ENCODE measurements at places on chromosomes 7 and 10.

DNA sequence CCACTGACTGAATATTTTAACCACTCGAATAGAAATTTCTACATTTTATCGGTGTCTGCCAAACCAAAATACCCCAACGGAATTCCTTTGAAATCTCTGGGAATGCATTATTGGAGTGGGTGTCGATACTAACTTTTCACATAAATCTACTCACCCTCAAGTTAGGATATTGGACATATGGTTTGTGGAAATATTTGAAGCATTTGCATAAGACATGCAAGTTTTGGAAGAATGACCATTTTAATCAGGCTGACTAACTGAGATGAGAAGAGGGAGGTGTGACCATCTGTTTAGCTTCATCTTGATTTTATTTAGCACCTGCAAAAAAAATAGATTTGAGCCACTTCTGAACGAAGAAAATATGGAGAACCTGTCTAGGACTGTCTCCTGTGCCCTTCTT lies 61.2 kb downstream of the KLF6 start:
- no peak for DNase-seq

GRCh38 chr7:34982371-34983019 lies 54.8 kb downstream of the DPY19L1 start:
- DNase-seq = no peak

DNA sequence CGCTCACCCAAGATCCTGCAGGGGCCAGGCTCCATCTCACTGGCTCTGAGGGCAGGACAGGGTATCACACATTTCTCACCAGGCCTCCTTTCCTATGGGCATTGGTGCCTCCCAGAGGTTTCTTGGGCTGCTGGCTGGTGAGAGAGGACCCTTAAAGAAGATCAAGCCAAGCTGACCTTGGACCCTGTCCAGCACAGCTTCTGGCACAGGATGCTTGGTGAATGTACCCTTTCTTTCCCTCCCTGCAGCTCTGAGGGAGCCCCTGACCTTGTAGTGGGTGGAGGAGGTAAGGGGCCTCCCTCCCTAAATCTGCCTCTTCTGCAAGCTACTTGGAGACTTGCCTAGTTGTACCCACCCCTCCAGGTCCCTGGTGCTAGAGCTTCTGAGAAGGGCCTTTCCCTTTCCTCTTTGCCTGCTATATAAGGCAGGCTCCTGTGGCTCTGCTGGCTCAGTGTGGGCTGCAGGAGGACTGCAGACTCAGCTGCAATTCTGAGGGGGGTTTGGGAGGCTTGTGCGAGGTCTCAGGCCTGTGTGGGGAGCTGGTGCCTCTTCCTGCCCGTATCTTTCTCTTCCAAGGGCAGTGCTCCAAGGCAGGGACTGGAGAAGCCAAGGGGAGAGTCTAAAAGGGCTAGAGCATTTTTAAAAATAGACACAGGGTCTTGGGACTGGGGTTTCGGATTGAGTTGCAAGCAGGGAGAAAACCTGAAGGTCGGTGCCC lies 11.7 kb upstream of the TRIM8 start:
- no peak for DNase-seq

DNA sequence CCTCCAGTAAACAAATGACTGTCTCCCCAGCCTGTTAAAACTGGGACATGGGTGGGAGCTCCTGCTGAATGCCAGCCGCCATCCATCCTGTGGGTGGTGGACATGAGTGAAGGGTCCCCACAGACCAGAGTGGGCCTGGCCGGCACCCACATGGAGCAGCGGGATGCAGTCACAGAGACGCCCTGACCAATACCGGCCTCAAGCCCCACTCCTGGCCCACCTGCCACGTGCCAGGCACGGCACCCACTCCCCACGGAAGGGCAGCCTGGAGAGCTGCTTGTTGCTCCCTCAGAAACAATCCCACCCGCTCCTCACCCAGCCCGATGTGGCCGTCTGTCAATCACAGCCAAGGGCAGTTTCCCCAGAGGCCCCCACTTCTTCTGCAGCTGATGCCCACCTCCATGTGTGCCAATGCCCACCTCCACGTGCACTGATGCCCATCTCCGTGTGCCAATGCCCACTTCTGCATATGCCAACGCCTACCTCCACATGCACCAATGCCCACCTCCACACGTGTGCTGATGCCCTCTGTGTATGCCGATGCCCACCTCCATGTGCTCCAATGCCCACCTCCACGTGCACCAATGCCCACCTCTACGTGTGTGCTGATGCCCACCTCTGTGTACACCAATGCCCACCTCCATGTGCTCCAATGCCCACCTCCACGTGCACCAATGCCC lies 42.8 kb upstream of the DNAAF5 start:
- no peak for DNase-seq

GRCh38 chr10:89838044-89838615 lies 136.7 kb downstream of the KIF20B start:
- DNase-seq = no peak

GRCh38 chr7:37826825-37827224 lies 21.6 kb upstream of the NME8 start:
- no peak for DNase-seq

DNA sequence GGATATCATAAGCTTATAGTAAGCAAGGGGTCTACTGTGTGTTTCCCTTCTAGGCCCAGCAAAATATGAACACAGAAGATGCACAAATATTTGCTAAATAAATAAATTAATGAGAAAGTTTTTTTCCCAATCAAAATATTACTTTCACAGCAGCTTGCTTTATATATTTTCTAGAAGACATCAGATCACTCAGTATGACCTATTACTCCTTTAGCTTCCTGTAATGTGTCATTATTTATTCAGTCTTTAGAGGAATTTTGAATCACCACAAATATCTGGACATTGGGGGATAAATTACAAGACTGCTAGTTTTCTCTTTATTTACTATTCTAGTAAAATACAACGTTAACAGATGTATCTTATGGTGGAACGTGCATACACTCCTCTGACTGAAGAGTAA lies 765.8 kb upstream of the POM121L12 start:
- DNase-seq = no peak

GRCh38 chr10:102424145-102424544 lies 3.5 kb downstream of the FBXL15 start:
- DNase-seq = no peak

- DNase-seq = no peak
These were observed 45.4 kb downstream of the DKK1 start for GRCh38 chr10:52359441-52359840.

- no peak for DNase-seq
These were observed 1279.2 kb upstream of the AUTS2 start for GRCh38 chr7:68319061-68319460.

DNA sequence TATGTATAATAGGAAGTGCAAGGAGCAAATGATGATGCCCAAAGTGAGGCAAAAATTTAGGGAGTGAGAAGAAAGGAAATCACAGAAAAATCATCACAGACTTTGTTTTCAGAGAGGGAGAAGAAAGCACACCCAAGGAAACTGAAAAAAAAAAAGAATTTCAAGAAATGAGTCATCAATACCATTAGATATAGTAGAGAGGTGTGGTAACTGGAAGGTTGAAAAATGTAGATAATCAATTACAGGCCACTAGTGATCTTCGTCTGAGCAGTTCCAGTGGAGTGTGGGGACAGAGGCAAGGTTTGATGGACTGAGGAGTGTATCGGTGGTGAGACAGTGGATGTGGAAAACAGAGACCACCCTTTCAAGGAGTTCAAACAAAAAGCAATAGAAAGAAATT lies 31.7 kb downstream of the ASB4 start:
- DNase-seq = no peak

Data from frontal cortex (tissue), 4 donors.